ENCODE measurements at places on chromosomes 5 and 9. TPM values are rescaled to one million over a fixed set of nuclear protein-coding genes. Genes with fewer than 3 reads are reported as not detected.

The KCNV2 gene
- not detected for total RNA-seq

The TRIM41 gene
- total RNA-seq, result 12.4 TPM

The PCDHGA4 gene
- 6.8 TPM for total RNA-seq

The CORO2A gene
- 0.72 TPM for total RNA-seq

The AGXT2 gene
- total RNA-seq, result not detected

The RAB14 gene
- 30.1 TPM for total RNA-seq

The FUBP3 gene
- 45.6 TPM for total RNA-seq

GRCh38 chr5:38825494-38825893, 20.3 kb upstream of the OSMR start:
- peaks cover 19% of the 10 kb centered on the region for H3K4me1 ChIP-seq
- DNase-seq, result peak; percentile 79
- H3K36me3 ChIP-seq, result peaks cover 13% of the 10 kb centered on the region
- peak overlapping the region; percentile 47 for H3K27ac ChIP-seq
- H3K4me3 ChIP-seq, result no peak overlapping the region

GRCh38 chr5:41156739-41157138, 56.6 kb downstream of the C6 start:
- H3K4me1 ChIP-seq, result no peaks in the 10 kb centered on the region
- no peak overlapping the region for H3K4me3 ChIP-seq
- no peaks in the 10 kb centered on the region for H3K36me3 ChIP-seq
- DNase-seq, result peak; percentile 1
- no peak overlapping the region for H3K27ac ChIP-seq

DNA sequence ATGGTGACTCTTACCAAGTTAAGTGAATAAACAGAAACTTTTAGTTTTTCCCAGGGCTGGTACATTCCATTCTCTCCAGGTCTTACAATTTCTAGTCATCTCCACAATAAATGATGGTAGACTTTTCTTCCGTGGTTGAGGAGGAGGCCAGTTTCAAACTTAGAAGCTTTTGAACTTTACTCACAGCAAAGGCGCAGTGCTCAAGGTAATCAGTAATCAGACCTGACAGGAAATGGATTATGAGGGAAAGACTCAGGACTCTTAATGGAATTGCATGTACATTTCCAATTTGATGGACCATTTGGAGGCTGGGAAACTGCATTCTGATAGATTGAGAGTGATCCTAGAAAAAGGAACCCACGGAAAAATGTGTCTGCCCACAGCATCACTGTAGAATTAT, 93.7 kb downstream of the SNCAIP start:
- no peaks in the 10 kb centered on the region for H3K36me3 ChIP-seq
- no peak overlapping the region for H3K27ac ChIP-seq
- DNase-seq, result no peak

- H3K4me1 ChIP-seq, result peaks cover 34% of the 10 kb centered on the region
- H3K36me3 ChIP-seq, result peaks cover 15% of the 10 kb centered on the region
- no peak overlapping the region for H3K4me3 ChIP-seq
Observed at GRCh38 chr5:14229181-14229580, 86.0 kb downstream of the TRIO start.

DNA sequence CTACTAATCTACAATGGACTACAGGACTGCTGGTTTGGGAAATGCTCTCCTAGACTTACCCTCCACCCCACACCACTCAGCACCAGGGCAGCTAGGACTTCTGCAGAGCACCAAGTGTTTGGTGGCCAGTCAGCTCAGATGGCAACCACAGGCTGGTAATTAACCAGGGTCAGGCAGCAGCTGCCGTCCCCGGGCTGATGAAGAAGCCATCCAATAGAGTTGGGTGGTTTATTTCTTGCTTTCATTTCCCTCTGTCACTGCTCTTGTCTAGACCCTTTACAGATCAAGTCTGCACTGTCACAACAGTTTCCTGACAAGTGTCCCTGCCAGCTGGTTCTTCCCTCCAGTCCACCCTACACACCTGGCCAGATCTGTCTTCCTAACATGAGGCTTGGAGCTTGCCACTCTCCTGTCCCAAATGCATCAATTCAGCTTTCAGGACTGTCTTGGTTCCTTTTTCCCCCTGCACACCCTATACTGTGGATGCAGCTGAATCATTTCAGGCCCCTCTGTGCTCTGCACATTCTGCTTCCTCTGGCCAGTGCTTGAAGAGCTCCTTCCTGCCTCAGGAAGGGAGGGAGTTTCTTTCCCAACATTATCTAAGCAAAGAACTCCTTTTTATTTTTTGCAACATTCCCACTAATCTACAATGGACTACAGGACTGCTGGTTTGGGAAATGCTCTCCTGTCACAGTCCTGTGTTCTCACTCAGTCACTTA, 30.2 kb upstream of the HSPA9 start:
- H3K27ac ChIP-seq, result no peak overlapping the region
- no peak overlapping the region for H3K4me3 ChIP-seq
- no peak for DNase-seq
- no peaks in the 10 kb centered on the region for H3K36me3 ChIP-seq
- no peaks in the 10 kb centered on the region for H3K27me3 ChIP-seq

DNA sequence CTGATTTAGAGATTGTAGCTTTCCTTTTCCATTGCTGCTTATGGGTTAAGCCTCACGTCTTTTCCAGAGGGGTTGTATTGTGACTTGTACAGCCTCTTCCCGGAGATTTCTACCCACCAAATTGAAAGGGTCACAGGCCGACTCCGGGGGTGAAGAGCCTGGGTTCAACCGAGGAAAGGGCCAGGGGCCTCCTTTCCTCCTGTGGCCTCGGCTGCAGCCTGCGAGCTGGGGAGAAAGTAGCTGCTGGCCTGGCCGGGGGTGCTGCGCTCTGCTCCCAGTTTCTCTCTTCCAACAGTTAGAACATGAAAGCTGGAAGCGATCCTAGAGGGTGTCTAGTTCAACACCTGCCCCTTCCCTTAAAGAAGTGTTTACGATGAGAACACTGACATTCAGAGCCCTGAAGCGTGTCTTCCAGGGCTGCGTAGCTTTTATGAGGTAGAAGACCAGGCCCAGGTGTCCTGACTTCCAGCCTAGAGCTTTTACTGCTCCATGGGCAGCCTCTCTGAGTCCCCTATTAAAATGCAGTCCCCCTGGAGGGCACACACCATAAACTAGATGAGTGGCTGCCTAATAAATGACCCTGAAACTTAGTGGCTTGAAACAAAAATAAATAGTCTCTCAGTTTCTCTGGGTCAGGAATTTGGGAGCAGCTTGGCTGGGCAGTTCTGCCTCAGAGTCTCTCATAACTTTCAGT, 56.9 kb downstream of the ACER2 start:
- H3K27ac ChIP-seq, result no peak overlapping the region
- no peaks in the 10 kb centered on the region for H3K27me3 ChIP-seq
- H3K4me1 ChIP-seq, result peaks cover 6% of the 10 kb centered on the region
- no peaks in the 10 kb centered on the region for H3K36me3 ChIP-seq
- DNase-seq, result no peak
